ENCODE measurements at places on chromosomes 4 and X. TPM values are rescaled to one million over a fixed set of nuclear protein-coding genes. Genes with fewer than 3 reads are reported as not detected.

Gene PPP4R3C
- not detected for polyA plus RNA-seq

Gene MAGEC3
- polyA plus RNA-seq = not detected

Gene HSFX3
- polyA plus RNA-seq = not detected

Gene ADGRG4
- polyA plus RNA-seq = under 0.01 TPM

Gene EGF
- polyA plus RNA-seq = 0.25 TPM

Gene PF4V1
- polyA plus RNA-seq = not detected

Gene CCSER1
- 0.35 TPM for polyA plus RNA-seq

Gene PDE5A
- polyA plus RNA-seq = 1.8 TPM

Gene GAGE12E
- polyA plus RNA-seq = not detected

Gene IL2RG
- polyA plus RNA-seq = 23.1 TPM

Gene PDGFRA
- polyA plus RNA-seq = 7.4 TPM
